Stomach (tissue), 19 donors: ENCODE measurements at places on chromosomes 1 and 21. TPM values are rescaled to one million over a fixed set of nuclear protein-coding genes. Genes with fewer than 3 reads are reported as not detected.

- H3K27me3 ChIP-seq, result no peaks in the 10 kb centered on the region
- peaks cover 26% of the 10 kb centered on the region for H3K4me1 ChIP-seq
- no peaks in the 10 kb centered on the region for H3K36me3 ChIP-seq
- no peak overlapping the region for H3K4me3 ChIP-seq
- no peak for DNase-seq
Measured at GRCh38 chr1:203353486-203353885, 2.6 kb upstream of the FMOD start.

GRCh38 chr1:44947063-44947773 is 39.2 kb downstream of the EIF2B3 start:
- peak; percentile 77 for DNase-seq
- H3K4me1 ChIP-seq, result peaks cover 46% of the 10 kb centered on the region
- H3K27me3 ChIP-seq, result no peaks in the 10 kb centered on the region
- no peaks in the 10 kb centered on the region for H3K36me3 ChIP-seq
- peak overlapping the region; percentile 55 for H3K27ac ChIP-seq

DNA sequence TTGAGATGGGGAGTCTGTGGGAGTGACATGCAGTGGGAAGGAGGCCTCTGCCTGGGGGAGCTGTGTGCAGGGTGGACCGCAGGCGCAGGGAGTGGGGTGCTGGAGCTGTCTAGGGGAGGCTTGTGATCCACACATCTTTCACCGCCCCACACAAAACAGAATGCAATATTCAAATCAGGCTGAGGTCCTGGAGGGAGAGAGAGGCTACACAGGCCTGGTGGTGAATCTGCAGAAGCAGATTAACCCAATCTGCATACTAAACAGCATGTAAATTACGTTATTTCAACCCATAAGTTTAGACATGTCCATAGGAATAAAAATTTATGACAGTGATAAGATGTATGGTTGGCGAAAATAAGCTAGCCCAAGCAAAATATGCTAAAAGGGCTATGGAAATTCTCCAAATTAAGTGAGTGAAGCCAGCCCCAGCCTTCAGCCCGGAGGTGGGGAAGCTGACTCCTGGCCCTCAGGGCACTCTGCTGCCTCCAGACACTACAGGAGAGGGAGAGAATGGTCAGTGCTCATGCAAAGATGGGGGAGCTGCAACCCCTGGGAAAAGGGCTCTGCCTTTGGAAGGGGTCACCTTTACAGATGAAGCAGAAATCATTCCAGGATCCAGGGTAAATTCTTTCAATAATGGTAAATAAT is 156.2 kb upstream of the CTTNBP2NL start:
- no peak overlapping the region for H3K4me3 ChIP-seq
- H3K27me3 ChIP-seq, result no peaks in the 10 kb centered on the region
- no peak overlapping the region for H3K27ac ChIP-seq
- no peak for DNase-seq
- no peaks in the 10 kb centered on the region for H3K4me1 ChIP-seq

Gene KCNE1
- total RNA-seq, result 1.7 TPM
